D341Med (cell line): ENCODE measurements at places on chromosomes 1 and 21.

DNA sequence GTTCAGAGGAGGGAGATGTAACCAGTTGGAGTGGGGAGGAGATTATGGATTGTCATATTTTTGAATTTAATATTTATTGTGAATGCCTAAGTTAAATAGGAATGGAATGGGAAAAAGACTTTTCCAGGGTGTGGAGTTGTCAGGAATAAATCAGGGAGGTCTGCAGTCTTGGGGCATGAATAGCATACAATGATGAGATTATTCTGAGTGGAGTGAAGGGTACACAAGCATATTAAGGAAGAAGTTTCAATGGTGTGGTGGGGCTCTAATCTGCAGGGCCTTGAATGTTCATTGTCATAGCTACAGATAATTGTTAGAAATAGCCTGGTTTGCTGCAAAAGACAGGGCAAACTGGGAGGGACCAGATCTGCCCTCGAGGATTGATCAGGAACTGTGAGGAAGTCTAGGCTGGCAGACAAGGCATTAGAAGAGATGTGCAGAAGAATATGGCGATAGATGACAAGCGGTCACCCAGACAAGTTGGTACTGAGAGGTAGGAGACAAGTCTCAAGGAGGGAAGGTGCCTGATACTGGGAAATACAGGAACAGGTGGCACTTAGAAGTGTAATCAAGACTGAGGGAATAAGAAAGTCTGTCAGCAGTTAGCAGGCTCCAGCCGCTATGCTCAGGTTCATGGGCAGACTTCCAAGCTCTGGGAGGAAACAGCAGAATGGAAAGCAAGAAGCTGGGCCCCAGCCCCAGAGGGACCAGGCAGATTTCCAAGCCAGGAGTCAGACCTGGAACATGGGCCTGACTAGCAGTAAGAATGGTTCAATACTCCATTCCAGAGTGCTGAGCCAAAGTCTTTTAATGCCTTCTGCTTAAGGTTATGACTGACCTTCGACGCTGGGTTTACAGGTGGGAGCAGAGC is 20.9 kb upstream of the RGL1 start:
- DNase-seq, result peak; percentile 34

- no peak for DNase-seq
Measured at GRCh38 chr1:41222496-41222895, 19.6 kb downstream of the SCMH1 start.

DNA sequence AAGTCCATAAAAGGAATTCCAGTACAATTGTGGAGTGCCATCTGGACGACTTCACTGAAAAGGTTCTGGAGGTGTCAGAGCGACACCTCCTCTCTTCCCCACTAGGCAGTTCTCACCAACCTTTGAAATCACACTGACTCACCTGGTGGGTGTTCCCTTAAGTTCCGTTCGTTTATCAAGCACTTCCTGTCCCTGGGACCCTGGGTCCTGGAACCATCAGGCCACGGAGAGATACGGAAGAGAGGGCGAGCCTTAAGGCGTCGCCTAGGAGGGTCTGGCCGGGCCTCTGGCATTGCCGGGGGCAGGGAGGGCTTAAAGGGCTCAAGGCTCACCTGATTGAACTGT is 317 bp downstream of the SPAG17 start:
- DNase-seq, result no peak

DNA sequence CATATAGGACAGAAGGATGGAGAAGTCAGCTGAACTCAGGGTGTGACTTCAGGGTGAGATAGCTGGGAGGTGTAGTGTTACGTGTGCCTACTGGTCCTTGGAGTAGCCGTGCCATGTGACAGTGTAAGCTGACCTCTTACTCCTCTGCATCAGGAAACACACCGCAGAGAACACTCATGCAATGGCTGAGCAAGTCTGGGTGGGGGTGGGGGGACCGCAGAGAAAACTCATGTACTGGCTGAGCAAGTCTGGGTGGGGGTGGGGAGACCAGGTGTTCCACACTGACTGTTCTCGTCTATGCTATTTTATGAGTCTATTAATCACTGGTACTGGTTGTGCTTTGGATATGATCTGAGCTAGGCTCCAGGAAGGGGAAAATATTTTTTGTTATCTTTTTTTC is 233.1 kb downstream of the PAPPA2 start:
- DNase-seq, result no peak

GRCh38 chr1:5375481-5375880 is 616.7 kb downstream of the NPHP4 start:
- DNase-seq, result no peak

GRCh38 chr1:205210756-205211168 is 740 bp downstream of the DSTYK start:
- no peak for DNase-seq
